ENCODE measurements at places on chromosomes 5 and 9. TPM values are rescaled to one million over a fixed set of nuclear protein-coding genes. Genes with fewer than 3 reads are reported as not detected.

- no peak for DNase-seq
These were observed 280.6 kb downstream of the NR2F1-AS1 start for GRCh38 chr5:93300309-93300923.

- DNase-seq, result no peak
These were observed 471.3 kb downstream of the TMEM232 start for GRCh38 chr5:110255194-110255593.

- DNase-seq, result no peak
These were observed 13.7 kb upstream of the ADRA1B start for GRCh38 chr5:159902444-159903121.

- DNase-seq, result no peak
These were observed 47.3 kb downstream of the TRIO start for GRCh38 chr5:14190194-14191164.

DNA sequence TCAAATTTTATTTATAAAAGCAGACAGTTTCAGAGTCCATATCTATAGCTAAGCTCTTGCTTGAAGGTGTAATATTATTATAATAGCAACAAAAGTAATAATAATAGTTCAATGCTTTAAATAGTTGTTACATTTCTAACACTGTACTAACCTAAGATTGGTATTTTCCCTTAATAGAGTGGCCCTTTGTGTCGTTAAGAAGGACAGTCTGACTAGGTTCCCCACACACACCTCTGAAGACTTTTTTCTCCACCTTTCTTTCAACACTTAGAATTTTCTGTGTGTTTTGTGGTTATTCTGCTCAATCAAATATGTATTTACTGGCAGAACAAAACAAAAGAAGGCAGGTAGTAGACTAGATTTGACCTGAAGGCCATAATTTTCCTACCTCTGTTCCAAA lies 223.2 kb upstream of the ACO1 start:
- DNase-seq, result no peak

The RASGEF1C gene
- total RNA-seq, result not detected

The C5orf47 gene
- not detected for total RNA-seq

The HIGD2A gene
- total RNA-seq, result 90.2 TPM

The FRMPD1 gene
- total RNA-seq, result not detected
